ENCODE measurements at places on chromosomes 16 and 17.

DNA sequence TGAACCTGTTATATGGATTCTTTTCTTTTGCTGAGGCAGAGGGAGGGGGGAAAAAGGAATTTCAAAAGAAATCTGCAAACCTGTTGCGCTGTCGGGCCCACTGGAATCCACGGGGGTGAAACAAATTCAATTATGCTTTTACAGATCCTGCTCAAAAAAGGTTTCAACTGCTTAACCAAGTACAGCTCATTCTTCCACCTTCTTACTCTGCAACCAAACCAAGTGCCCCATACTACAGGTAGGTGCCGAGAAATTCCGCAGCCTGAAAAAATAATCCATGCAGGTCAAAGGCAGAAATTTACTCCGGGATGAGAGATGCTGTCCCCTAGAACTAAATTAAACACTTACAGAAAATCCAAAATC lies 416 bp downstream of the RNF43 start:
- DNase-seq = no peak

DNA sequence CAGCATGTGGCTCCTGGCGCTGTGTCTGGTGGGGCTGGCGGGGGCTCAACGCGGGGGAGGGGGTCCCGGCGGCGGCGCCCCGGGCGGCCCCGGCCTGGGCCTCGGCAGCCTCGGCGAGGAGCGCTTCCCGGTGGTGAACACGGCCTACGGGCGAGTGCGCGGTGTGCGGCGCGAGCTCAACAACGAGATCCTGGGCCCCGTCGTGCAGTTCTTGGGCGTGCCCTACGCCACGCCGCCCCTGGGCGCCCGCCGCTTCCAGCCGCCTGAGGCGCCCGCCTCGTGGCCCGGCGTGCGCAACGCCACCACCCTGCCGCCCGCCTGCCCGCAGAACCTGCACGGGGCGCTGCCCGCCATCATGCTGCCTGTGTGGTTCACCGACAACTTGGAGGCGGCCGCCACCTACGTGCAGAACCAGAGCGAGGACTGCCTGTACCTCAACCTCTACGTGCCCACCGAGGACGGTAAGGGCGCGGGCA lies 645 bp downstream of the NLGN2 start:
- DNase-seq = no peak

GRCh38 chr16:2905241-2905987 lies 6.3 kb upstream of the FLYWCH1 start:
- peak; percentile 100 for DNase-seq

GRCh38 chr16:87930456-87930855 lies 5.9 kb downstream of the CA5A start:
- DNase-seq = no peak

DNA sequence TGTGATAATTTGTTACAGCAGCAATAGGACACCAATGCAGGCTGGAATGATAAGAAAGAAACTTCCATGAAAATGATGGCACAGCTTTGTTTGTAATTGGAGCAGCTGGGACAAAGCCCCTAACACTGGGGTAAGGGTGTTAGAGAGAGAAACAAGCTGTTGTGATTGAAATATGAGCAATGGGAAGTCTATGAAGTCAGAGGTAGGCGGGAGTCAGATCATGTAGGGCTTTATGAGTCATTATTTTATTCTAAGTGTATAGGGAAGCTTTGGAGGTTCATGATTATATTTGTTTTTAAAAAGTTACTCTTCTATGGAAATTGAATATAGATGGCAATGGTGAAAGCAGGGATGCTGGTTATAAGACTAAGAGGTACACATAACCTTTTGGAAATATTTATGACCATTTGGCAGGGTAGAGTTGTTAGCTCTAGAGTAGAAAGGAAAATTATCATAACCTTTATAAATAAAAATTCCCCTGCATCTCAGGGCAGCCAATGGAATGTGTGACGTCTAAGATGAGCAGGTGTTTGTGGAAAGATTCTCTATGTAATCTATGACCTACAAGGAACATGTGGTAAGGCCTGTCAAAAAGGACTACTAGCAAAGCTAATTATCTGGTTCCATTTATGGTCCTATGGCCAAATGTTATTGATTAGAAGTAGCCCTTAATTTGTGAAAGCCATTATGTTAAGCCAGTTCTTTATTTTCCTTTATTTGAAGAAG lies 85.6 kb downstream of the KCNJ2 start:
- no peak for DNase-seq

- DNase-seq = no peak
Measured at GRCh38 chr17:39740357-39741111, 2.8 kb downstream of the GRB7 start.

DNA sequence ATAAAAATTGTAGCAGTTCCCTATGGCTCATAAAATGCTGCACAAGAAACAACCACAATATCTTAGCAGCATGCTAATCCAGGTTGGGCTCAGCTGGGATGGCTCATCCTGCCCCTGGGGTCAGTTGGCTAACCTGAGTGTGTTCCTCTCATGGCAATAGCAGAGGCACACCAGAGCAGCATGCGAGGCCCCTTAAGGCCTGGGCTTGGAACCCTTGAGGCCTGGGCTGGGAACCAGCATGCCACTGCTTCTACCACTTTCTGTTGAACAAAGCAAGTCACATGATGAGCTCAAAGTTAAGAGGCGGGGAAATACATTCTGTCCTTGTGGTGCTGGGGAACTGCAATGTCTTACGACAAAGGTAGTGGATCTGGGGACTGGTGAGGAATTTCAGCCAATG lies 154.4 kb upstream of the FOXF1 start:
- DNase-seq = no peak

GRCh38 chr16:79662669-79663313 lies 62.3 kb upstream of the MAF start:
- no peak for DNase-seq

DNA sequence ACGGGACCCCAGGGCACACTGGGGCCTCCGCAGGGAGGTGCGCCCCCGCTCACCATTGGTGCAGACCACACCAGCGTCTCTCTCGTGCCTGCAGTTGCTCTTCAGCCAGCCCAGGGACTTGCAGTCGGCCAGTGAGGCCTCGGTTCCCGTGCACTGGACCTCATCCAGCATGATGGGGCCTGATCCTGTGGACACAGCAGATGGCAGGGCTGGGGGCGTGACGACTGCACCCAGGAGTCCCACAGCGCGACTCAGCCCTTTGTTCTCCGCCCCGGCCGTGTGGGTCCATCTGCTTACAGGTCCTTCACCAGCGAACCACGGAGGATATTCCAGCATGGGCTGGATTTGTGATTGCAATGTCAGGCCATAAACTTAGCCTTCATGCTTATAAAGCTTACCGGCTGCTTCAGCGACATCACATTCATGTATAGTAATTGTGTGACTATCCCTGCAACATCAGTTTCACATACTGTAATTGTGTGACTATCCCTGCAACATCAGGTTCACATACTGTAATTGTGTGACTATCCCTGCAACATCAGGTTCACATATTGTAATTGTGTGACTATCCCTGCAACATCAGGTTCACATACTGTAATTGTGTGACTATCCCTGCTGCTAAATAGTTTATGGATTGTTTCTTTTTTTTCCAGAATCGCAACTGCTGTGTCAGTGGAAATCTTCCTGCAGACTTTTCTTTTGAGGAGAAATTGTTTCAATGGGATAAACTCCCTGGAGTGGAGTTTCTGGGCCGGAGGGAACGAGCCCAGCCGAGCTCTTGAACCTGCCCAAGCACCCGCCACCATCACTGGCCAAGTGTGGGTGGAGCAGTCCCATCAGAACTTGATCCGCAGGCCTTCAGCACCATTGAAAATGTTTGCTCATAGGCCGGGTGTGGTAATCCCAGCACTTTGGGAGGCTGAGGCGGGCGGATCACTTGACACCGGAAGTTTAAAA lies 4.8 kb downstream of the LGALS3BP start:
- no peak for DNase-seq

GRCh38 chr17:42243493-42243982 lies 32.7 kb downstream of the STAT5B start:
- no peak for DNase-seq

DNA sequence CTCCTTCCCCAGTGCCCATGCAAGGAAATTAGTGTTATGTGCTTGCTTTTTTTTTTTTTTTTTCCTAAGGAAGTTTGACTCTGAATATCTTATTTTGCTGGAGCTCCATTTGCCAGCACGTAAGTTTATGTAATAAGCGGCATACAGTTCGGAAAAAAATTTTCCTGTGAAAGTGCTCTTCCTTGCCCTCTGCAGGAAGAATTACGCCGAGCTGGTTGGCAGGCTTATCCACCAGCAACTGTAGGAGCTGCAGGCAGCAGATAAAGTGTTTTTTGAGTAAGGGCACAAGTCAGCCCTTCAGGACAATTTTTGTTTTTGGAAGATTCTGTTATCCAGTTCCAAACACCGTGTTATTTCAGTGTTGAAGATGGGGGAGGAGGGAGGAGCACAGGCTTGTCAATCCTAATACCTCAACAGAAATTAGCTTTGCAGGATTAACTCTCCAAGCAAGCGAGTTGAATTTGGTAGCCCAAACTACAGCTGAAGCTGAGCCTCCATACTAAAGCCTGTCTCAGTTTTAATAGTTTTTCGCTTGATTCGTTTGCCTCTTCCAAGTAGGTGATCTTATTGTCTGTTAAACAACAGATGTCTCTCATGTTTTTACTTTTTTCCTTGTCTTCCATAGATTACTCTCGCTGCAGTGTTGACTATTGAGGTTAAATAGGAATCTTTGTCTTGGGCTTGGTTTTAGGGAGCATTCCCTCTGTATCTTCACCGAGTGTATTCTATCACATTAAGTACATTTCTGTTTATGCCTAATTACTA lies 1.1 kb downstream of the SPECC1 start:
- DNase-seq = peak; percentile 9

DNA sequence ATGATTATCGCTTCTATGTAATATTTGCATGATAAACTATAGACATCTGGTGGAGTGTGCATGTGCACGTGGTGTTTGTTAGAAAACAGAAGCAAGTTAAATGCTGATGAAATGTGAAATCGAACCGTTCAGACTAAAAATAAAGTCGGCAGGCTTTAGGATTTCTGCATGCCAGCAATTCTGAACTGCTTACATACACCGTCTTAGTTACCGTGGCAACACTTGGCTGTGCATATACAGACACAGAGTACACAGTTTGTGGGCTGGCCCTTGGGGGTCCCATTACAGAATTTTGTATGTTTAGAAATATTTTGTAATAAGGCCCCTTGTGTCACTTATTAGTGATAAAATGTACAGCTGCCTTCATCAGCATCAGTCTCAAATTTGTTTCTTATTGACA lies 605.5 kb downstream of the RBFOX1 start:
- DNase-seq = no peak

DNA sequence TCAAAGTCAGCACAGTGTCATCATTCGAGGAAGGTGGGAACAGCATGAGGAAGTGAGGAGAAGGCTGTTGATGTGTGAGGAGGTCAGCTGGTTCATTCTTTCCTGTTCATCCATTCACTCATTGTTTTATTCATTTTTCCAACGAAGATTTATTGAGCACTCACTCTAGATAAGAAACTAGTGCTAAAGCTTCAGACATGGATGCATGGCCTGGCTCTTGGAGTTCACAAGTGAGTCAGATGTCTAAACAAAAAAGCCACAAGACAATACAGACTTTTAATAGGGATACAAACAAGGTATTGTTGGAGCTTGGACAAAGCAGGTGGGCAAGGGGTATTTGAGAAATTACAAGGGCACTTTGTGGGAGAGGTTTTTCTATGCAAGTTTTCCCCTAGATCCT lies 31.3 kb upstream of the MPHOSPH6 start:
- DNase-seq = no peak

- DNase-seq = no peak
Measured at GRCh38 chr17:41486809-41487530, 2.7 kb downstream of the KRT36 start.

GRCh38 chr16:10835281-10835931 lies 16.8 kb upstream of the TVP23A start:
- DNase-seq = no peak
